Immature natural killer cell (primary cell): ENCODE measurements at places on chromosomes 11 and 22. TPM values are rescaled to one million over a fixed set of nuclear protein-coding genes. Genes with fewer than 3 reads are reported as not detected.

Gene TRIM6
- polyA plus RNA-seq, result not detected

Gene CRYBB3
- polyA plus RNA-seq, result not detected

DNA sequence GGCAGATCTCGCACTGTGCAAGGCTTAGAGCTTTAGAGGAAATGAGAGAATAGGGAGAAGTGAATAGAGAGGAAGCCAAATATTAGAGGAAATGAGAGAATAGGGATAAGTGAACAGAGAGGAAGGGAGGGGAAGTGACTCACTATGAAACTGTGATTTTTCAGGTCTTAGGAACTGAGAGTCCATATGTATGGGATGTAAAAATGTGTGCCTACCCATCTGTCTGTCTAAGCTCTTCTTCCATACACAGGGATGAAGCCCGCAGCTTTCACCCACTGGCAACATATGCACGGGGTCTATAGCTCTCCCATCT lies 6.4 kb upstream of the CCDC86 start:
- no peaks in the 10 kb centered on the region for H3K4me1 ChIP-seq
- H3K4me3 ChIP-seq, result no peak overlapping the region
- no peak overlapping the region for H3K27ac ChIP-seq
- no peaks in the 10 kb centered on the region for H3K36me3 ChIP-seq
- no peak for DNase-seq

- H3K27me3 ChIP-seq, result no peaks in the 10 kb centered on the region
- H3K36me3 ChIP-seq, result peaks cover 7% of the 10 kb centered on the region
- no peak overlapping the region for H3K27ac ChIP-seq
- no peaks in the 10 kb centered on the region for H3K4me1 ChIP-seq
- DNase-seq, result no peak
Measured at GRCh38 chr11:103234974-103235373, 125.7 kb downstream of the DYNC2H1 start.

- no peak overlapping the region for H3K4me3 ChIP-seq
- no peak overlapping the region for H3K27ac ChIP-seq
- H3K36me3 ChIP-seq, result no peaks in the 10 kb centered on the region
- peaks cover 13% of the 10 kb centered on the region for H3K27me3 ChIP-seq
- no peaks in the 10 kb centered on the region for H3K4me1 ChIP-seq
- DNase-seq, result no peak
Measured at GRCh38 chr11:70524096-70524922, 126.0 kb downstream of the CTTN start.
